ENCODE measurements at places on chromosomes 2 and 18. TPM values are rescaled to one million over a fixed set of nuclear protein-coding genes. Genes with fewer than 3 reads are reported as not detected.

GRCh38 chr2:16655445-16655837 lies 10.2 kb downstream of the CYRIA start:
- peaks cover 5% of the 10 kb centered on the region for H3K4me1 ChIP-seq
- H3K4me3 ChIP-seq: no peak overlapping the region
- H3K27ac ChIP-seq: no peak overlapping the region
- no peak for DNase-seq
- H3K27me3 ChIP-seq: peaks cover 43% of the 10 kb centered on the region

Gene NAT8
- total RNA-seq: not detected

Gene C2orf15
- 16.0 TPM for total RNA-seq

Gene FAM168B
- 111 TPM for total RNA-seq

DNA sequence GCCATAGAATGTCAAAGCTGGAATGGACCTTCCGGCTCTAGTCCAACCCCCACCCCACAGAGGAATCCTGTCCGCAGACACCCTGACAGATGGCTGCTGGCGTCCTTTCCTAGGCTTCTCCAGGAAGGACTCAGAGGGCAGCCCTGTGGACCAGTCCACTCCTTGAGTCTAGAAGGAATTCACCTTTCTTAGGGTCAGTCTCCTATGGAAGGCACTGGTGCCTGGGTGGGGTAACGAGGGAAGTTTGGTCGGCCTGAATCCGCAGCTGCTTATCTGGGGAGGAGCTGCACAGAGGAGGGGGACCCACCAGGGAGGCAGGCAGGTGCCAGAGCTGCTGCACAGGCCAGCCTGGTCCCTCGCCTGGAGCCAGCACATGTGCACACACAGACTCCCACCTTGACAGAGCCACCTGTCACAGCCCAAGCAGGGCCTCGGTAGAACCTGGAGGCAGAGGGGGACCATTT lies 2.5 kb downstream of the DNMT3A start:
- H3K4me3 ChIP-seq: peak overlapping the region; percentile 73
- H3K27ac ChIP-seq: no peak overlapping the region
- DNase-seq: no peak
- H3K4me1 ChIP-seq: peaks cover 5% of the 10 kb centered on the region
- H3K36me3 ChIP-seq: no peaks in the 10 kb centered on the region

DNA sequence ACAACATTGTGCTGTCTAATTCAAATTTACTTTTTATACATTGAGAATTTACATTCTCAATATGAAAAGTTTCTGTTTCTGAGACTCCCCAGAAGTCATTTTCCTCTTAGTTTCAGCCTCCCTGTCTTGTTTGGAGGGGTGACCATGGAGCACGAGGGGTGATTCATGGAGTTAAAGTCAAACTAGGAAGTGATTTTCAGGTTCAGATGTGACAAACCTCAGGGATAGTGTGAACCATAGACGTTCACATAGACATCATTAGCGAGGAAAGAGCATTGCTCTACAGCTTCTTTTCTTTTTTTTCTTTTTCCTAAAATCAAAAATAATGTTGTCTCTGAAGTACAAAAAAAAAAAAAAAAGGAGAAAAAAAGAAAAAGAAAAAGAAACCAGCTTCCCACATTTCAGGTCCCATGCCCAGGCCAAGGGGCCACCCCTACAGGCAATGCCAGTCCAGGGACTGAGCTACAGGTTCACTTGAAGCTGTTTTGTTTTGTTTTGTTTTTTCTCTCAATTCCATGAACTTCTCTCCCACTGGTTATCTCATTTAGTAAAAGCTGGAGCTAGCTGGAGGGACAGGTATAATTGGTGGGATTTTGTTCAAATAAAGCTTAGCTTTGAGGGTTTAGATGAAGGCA lies 18.1 kb upstream of the LCLAT1 start:
- no peak overlapping the region for H3K27ac ChIP-seq
- DNase-seq: no peak
- no peaks in the 10 kb centered on the region for H3K27me3 ChIP-seq

DNA sequence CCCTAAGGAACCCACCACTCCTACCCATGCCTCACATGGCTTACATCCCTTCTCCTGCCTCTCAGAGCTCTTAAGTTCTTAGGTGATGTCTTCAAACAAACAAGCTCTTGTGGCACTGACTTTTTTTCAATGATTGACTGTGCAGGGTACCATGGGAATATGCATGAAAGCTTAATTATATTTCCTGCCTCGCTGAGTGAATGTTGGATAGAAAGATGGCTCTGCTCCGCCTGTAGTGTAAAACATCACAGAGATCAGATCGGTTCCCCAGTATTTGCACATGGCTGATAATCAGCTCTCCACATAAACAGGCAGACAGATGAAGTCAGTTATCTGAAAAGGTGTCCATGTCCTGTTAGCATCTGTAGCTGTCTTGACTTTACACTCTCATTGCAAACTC lies 820.8 kb downstream of the TDRD15 start:
- H3K4me1 ChIP-seq: no peaks in the 10 kb centered on the region
- DNase-seq: no peak
- H3K27me3 ChIP-seq: peaks cover 11% of the 10 kb centered on the region
- H3K4me3 ChIP-seq: no peak overlapping the region
- H3K27ac ChIP-seq: no peak overlapping the region

GRCh38 chr2:144944546-144945220 lies 424.8 kb upstream of the ZEB2 start:
- H3K27ac ChIP-seq: no peak overlapping the region
- DNase-seq: no peak
- no peaks in the 10 kb centered on the region for H3K36me3 ChIP-seq

DNA sequence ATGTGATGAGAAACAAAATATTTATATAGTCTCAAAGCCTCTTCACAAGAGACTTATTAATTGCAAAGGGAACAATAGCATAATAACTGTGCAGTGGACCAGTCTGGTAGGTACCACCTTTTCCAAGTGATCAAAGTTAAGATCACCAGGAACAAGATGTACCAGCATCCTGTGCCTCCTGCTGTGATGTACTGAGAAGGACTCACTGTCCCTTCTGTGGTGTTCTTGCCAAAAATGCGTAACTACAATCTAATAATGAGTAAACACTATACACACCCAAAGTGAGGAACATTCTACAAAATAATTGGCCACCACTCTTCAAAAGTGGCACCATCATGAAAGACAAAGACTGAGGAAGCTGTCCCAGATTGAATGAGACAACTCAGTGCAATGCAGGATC lies 14.5 kb downstream of the GNLY start:
- H3K4me1 ChIP-seq: peaks cover 12% of the 10 kb centered on the region
- H3K27me3 ChIP-seq: peaks cover 38% of the 10 kb centered on the region
- H3K4me3 ChIP-seq: no peak overlapping the region
- no peak for DNase-seq
- H3K27ac ChIP-seq: no peak overlapping the region

Gene TMEM37
- total RNA-seq: 17.4 TPM

Gene DNAJC5G
- not detected for total RNA-seq

DNA sequence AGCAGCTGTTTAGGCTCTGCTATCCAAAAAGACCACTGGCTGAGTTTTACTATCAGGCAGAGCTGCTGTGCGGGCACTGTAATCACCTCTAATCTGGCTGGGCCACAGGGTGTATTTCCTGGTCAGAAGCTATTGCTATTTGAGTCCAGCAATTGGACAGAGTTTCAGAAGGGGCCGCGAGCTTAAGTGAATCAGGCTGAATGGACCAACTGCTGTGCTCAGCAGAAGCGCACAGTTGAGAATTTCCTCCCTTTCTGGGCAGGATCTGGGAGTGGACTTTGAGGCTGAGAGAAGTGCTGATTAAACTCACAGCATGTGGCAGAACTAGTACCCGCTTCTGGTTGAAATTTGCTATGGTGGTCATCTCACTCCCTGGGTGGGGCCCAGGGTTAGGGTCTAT lies 251.8 kb downstream of the INSIG2 start:
- H3K36me3 ChIP-seq: peaks cover 2% of the 10 kb centered on the region
- no peaks in the 10 kb centered on the region for H3K27me3 ChIP-seq

- DNase-seq: no peak
- H3K27me3 ChIP-seq: peaks cover 5% of the 10 kb centered on the region
- H3K4me3 ChIP-seq: no peak overlapping the region
- no peaks in the 10 kb centered on the region for H3K36me3 ChIP-seq
- H3K4me1 ChIP-seq: peaks cover 3% of the 10 kb centered on the region
These were observed 13.3 kb upstream of the SP3 start for GRCh38 chr2:173978447-173978846.

Gene STPG4
- total RNA-seq: 0.33 TPM

- H3K27me3 ChIP-seq: no peaks in the 10 kb centered on the region
- H3K4me3 ChIP-seq: no peak overlapping the region
- H3K36me3 ChIP-seq: no peaks in the 10 kb centered on the region
These were observed 54.2 kb upstream of the ZNF396 start for GRCh38 chr18:35431374-35431741.

GRCh38 chr2:112010751-112011150 lies 44.3 kb upstream of the TMEM87B start:
- no peaks in the 10 kb centered on the region for H3K27me3 ChIP-seq
- H3K4me1 ChIP-seq: no peaks in the 10 kb centered on the region
- no peak overlapping the region for H3K4me3 ChIP-seq
- no peak overlapping the region for H3K27ac ChIP-seq

DNA sequence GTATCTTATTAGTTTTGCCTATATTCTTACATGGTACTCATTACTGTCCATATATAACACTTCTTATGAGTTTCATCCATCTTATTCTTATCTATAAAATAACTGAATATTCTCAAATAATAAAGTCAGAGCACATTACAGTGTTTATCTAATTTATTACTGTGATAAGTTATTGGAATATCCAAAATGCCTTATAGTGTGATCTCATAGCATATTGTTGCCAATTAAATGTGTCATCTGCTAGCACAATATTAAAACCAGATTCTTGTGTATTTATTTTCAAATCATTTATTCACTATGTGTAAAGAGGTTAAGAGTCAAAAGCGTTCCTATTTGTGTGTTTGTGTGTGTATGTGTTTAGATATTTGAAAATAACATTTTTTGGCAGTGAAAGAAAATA lies 151.9 kb downstream of the WDR7 start:
- DNase-seq: no peak
- peaks cover 10% of the 10 kb centered on the region for H3K27me3 ChIP-seq
- no peak overlapping the region for H3K4me3 ChIP-seq
- peaks cover 6% of the 10 kb centered on the region for H3K36me3 ChIP-seq
- no peak overlapping the region for H3K27ac ChIP-seq

GRCh38 chr2:123624816-123625215 lies 400.3 kb upstream of the CNTNAP5 start:
- no peak overlapping the region for H3K27ac ChIP-seq
- no peak overlapping the region for H3K4me3 ChIP-seq
- H3K36me3 ChIP-seq: no peaks in the 10 kb centered on the region
- DNase-seq: no peak

DNA sequence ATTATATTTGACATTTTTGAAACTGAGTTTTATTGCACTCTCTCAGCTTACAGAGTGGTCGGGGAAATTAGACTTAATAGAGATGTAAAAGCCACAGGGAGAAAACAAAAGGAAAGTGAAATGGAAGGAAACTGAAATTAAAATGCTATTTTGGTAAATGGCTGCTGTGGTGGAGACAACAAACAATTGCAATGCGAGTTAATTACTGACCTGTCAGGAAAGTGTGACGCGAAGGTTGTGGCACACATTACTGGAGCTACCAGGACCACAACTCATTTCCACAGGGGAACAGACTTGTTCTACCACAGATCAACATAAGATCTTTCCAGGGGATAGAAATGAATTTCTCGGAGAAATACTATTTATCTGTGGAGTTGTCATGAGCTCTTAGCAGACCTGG lies 19.5 kb downstream of the ARHGAP15 start:
- no peaks in the 10 kb centered on the region for H3K36me3 ChIP-seq
- H3K27me3 ChIP-seq: no peaks in the 10 kb centered on the region
- H3K4me1 ChIP-seq: no peaks in the 10 kb centered on the region
- no peak overlapping the region for H3K27ac ChIP-seq

Gene AKAIN1
- not detected for total RNA-seq

DNA sequence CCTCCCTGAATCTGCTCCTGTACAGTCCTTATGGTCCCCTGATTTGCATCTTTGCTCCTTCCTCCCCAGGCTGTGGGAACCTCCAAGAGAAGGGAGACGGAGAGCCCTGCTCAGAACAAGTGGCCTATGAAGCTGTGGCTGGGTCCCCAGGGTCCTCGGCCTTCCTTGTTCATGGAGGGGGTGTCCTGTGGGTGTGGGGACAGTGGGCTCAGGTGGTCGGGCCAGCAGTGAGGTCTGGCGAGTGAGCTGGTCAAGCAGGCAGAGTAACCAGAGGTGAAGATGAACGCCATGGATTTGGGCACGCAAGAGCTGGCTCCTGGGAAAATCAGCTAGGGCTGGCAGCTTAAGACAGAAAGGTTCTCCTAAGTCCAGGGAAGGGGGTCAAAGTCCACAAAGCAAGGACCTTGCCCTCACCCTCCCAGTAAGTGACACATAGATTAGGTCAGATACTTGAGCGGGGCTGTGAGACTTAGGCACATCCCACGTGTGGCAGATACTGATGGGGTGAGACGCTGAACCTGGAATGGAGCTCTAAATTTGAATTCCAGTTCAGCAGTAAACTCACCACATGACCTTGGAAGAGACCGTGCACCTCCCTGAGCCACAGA lies 24.8 kb downstream of the GNLY start:
- no peaks in the 10 kb centered on the region for H3K36me3 ChIP-seq
- H3K27me3 ChIP-seq: peaks cover 14% of the 10 kb centered on the region
- H3K27ac ChIP-seq: no peak overlapping the region
- peaks cover 25% of the 10 kb centered on the region for H3K4me1 ChIP-seq
- no peak for DNase-seq
- H3K4me3 ChIP-seq: no peak overlapping the region

GRCh38 chr2:177143444-177143843 lies 69.2 kb upstream of the HNRNPA3 start:
- H3K4me3 ChIP-seq: no peak overlapping the region
- peaks cover 2% of the 10 kb centered on the region for H3K4me1 ChIP-seq
- no peaks in the 10 kb centered on the region for H3K36me3 ChIP-seq
- H3K27ac ChIP-seq: no peak overlapping the region
- peaks cover 23% of the 10 kb centered on the region for H3K27me3 ChIP-seq

- H3K36me3 ChIP-seq: no peaks in the 10 kb centered on the region
- H3K4me3 ChIP-seq: no peak overlapping the region
- no peak overlapping the region for H3K27ac ChIP-seq
- H3K4me1 ChIP-seq: peaks cover 15% of the 10 kb centered on the region
- peaks cover 3% of the 10 kb centered on the region for H3K27me3 ChIP-seq
These were observed 21.7 kb upstream of the CABLES1 start for GRCh38 chr18:23113576-23113975.

- H3K4me1 ChIP-seq: peaks cover 35% of the 10 kb centered on the region
- no peak overlapping the region for H3K4me3 ChIP-seq
- no peaks in the 10 kb centered on the region for H3K27me3 ChIP-seq
- peak overlapping the region; percentile 80 for H3K27ac ChIP-seq
- DNase-seq: no peak
These were observed 211.9 kb downstream of the AGPS start for GRCh38 chr2:177604271-177605065.

DNA sequence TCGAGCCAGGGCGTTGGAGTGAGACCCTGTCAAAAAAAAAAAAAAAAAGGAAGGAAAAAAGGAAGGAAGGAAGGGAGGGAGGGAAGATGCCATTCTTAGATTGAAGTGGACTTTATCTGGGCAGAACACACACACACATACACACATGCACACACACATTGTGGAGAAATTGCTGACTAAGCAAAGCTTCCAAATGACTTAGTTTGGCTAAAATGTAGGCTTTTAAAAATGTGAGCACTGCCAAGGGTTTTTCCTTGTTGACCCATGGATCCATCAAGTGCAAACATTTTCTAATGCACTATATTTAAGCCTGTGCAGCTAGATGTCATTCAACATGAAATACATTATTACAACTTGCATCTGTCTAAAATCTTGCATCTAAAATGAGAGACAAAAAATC lies 564 bp upstream of the TTR start:
- no peak for DNase-seq
- peaks cover 46% of the 10 kb centered on the region for H3K4me1 ChIP-seq
- no peaks in the 10 kb centered on the region for H3K27me3 ChIP-seq
- H3K36me3 ChIP-seq: peaks cover 2% of the 10 kb centered on the region

Gene CFAP221
- total RNA-seq: 33.0 TPM

Gene CIB4
- total RNA-seq: not detected

Data from progenitor cell of endocrine pancreas (in vitro differentiated cells).